Ecto neural progenitor cell (in vitro differentiated cells): ENCODE measurements at places on chromosomes 3 and 15.

- no peak for DNase-seq
Observed at GRCh38 chr3:193317682-193318300, 60.8 kb downstream of the ATP13A5 start.

DNA sequence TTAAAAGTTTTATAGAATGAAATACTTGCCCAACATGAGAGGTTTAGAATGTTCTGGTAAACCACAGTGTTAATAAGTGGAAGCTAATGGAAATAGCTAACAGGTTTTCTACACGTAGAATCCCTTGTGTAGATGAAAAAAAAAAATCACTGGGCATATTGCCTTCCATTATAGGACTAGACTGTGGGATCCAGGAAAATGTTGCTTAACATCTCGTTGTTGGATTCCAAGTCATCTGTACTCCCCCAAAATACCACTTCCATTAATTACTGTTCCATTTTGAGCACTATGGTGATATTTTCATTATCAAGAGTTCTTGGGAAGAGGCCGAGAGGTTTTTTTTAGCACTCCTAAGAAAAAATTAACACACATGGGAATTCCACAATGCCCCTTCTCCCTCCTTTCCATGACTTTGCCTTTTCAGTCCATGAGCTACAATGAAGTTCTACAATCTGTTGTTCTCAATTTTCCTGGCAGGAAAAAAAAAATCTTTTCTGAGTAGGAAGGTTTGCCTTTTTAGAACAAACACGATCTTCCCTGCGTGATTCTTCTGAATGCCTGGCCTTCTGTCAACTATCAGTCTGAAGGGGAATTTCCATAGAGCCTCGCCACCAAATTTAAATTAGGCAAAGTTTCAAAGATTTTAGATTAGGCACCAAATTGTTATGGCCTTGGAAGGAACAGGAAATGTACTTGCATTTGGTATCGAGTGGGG, 74.4 kb upstream of the CTDSPL start:
- no peak for DNase-seq

- DNase-seq, result no peak
Observed at GRCh38 chr3:54994111-54994513, 66.3 kb upstream of the LRTM1 start.

DNA sequence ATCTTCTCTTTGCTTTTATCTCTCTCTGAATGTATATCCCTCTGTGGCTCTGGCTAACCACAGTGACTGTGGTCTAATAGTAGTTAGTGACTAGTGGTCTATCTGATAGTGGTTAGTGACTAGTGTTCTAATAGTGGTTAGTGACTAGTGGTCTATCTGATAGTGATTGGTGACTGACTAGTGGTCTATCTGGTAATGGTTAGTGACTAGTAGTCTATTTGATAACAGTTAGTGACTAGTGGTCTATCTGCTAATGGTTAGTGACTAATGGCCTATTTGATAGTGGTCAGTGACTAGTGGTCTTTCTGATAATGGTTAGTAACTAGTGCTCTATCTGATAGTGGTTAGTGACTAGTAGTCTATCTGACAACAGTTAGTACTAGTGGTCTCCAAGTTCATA, 110.5 kb downstream of the MDFIC2 start:
- DNase-seq, result no peak

DNA sequence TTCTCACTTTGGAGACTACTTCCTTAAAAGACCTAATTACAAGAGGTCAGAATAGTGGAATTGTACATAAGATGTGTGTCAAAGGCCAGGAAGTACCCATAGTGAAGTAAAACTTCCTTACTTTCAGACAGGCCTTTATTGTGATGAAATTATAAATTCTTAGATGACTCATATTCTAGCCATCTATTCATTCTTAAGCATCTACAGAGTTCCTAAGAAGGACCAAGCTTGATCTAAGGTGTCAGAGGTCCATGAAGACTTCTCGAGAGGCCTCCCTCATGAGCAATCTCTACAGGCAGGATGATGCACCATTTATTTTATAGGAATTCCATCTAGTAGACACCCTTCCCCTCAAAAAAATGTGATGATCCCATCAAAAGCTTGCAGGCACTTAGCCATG, 493.3 kb downstream of the MAGI1 start:
- DNase-seq, result no peak

DNA sequence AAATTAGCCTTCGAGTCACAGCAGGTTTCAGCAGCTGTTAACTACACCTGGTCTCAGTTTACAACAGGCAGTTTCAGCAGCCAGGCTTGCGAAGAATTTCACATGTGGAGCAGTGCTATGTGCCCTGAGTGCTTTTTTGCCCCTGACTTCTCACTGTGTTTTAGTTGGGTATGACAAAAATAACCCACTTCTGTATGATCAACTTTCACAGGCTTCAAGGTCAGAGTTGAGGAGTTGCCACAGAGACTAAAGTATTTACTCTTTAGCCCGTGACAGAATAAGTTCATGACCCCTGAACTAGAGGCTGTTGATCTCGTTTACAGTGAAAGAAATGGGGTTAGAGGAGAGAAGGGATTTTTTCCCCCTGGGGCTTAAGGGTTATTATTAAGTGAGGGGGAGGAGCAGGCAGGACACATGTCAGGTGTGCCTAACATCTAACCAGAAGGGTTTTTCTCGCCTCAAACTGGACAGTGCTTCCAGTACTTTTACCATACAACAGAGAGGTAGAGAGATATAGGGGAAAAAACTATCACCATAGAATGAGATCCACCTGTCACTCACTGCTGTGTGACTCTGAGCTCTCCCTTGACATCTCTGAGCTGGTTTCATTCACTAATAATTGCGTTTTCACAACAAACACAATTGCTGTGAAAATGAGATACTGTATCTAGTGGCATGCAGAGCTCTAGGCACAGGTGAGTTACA, 14.0 kb upstream of the TOPBP1 start:
- no peak for DNase-seq

GRCh38 chr3:183695569-183696364, 1.8 kb upstream of the YEATS2 start:
- DNase-seq, result no peak

- DNase-seq, result no peak
Observed at GRCh38 chr15:64895285-64896065, 16.2 kb upstream of the ANKDD1A start.

DNA sequence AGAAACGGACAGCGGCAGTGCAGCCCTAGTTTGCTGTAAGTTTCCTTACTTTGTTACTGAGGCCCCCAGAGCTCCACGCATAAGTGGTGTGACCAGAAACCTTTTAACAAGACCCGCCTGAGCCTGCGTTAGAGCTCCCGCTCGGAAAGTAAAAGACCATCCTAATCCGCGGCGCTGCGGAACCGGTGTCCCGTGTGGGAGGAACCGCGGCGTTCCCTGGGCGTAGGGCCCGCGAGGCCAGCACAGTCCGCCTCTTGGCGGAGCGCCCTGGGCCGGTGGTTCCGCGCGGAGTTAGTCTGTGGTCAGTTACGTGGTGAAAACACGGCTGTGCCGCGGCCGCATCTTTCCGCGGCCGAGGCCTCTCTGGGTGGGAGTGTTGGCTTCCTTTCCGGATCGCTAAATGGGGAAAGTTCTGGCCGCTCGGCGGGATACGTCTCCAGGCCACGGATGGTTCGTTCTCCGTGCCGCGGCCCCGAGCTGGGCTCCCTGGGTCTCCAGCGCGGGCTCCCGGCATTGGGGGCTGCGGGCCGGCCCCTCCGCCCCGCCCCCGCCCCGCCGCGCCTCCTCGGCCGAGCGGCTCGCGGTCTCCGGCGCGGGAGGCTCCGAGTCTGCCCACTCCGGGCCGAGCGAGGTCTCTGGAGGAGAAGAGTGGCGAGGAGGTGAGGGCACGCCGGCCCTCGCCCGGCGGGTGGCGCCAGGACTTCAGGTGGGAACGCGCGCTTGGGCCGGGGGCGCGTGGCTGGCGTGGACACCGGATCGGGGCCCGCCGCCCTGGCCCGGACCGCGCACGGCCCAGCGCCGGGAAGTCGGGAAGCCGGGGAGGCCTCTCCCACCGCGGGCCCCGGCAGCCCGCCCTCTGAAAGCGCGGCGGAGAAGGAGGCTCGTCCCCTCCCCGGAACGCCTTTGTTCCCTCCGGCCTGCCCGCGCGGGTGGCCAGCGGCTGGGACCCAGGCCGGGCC, 754 bp downstream of the B3GNT5 start:
- DNase-seq, result peak; percentile 76

- DNase-seq, result no peak
Observed at GRCh38 chr3:148102156-148102555, 595.5 kb upstream of the AGTR1 start.

- no peak for DNase-seq
Observed at GRCh38 chr15:75677465-75678323, 30.0 kb downstream of the SNX33 start.

DNA sequence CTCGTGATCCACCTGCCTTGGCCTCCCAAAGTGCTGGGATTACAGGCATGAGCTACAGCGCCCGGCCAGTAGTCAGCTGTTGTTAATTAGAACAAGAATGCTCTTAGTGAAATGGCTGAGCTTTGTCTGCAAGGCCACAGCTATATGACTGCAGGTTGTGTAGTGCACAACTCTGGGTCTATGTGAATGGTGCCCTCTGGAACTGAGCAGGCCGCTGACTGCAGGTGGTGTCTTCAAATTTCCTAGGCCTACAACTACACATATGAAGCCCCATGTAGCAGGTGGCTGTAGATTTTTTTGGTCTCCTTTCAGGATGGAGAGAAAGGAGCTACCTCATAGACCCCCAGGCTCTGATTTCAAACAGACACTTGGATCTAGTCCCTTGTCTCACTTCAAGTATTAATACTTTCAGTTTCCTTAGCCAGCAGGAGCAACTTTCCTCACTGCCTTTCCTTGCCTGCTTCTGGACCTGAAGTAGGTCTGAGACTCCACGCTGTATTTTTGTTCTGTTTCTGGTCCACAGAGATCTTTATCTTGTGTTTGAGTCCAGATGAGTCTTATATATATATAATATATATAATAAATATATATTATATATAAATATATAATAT, 86.9 kb downstream of the C3orf80 start:
- DNase-seq, result no peak

DNA sequence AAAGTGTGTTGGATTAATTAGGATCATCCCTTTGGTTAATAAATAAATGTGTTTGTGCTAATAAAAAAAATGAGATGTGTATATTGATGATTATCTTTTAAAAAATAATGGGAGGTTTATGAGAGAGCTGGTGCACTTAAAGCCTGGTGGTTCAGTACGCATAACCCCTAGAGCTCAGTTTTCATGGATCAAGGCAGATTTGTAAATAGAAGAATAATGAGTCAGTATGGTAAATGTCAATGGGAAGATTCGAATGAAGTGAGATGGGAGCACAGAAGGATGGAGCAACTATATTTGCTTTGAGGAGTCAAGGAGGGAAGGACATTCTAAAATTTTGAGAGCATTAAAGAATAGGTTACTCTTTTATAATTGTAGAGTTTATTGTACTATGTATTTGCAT, 35.4 kb downstream of the AKAP13 start:
- no peak for DNase-seq

DNA sequence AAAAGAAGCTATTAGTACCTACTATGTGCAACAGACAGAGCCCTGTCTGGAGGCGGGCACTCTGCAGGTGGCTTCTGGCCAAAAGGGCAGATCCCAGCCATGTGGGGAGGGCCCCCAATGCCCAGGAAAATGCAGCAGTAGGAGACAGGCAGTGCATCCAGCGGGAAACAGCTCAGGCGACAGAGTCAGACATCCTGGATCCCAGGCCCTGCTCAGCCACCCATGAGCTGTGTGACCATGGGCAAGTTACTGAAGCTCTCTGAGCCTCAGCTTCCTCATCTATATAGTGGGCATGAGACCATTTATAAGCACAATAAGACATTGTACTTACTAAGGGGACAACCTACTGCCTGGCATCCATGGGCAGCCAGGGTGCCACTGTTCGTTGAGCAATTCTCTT, 25.8 kb downstream of the NUP210 start:
- DNase-seq, result no peak

- no peak for DNase-seq
Observed at GRCh38 chr15:96119734-96120133, 210.8 kb upstream of the NR2F2 start.

DNA sequence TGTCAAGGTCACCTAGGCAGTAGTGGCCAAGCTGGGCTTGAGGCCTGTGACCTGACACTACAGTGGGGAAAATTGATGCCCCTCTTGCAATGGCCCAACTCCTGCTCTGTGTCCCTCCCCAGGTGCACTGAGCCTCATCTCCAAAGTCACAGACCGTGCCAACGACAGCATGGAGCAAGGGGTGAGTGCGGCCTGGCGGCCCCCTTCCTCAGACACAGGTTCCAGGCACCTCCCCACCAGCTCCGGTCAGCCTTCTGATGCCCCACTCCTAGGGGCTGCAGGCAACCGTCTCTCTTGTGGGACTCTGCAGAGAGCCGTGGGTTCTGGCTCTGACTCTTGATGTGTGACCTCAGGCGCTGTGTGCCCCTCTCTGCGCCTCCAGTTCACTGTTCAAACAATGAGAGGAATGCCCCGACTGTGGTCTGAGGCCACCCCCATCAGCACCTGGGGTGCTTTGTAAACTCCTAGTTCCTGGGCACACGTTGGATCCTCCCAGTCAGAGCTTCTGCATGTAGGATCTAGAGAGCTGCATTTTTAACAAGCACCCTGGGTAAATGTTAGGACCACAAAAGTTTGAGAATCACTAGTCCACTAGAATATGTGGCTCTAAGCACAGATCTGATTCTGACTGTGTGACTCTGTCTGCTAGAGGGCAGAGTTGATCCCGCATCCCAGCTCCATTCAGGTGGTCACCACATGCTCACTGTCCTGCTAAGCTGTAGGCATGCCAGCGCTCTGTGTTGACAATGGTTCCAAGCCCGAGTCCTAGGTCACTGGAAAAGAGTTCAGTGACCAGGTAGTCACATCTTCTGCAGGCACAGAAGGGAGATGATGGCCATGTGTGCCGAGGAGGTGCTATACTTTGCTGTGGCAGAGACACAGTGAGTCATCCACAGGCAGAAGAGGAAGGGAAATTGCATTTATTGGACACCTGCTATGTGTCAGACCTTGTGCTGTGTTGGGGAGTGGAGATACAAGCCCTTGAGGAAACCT, 46.2 kb upstream of the NR2C2 start:
- no peak for DNase-seq

GRCh38 chr15:77527164-77527778, 105.4 kb downstream of the LINGO1 start:
- peak; percentile 86 for DNase-seq

DNA sequence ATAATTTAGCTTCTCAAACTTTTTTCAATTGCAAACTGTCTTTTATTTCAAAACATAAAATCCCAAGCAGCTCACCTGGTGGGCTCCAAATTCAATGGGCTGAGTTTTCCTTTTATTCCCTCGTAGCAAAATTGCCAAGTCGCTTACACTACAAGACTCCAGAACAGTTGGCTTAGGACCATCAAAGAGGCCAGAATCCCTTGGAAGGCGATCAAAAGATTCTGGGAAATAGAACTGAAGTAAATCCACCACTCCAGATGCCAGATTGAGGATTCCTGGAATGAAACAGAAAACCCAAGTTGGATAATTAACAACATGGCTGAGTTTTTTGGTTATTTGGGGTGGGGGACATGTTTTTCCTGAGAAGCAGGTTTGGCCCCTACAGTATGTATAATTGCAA, 87.7 kb upstream of the DCLK3 start:
- no peak for DNase-seq

DNA sequence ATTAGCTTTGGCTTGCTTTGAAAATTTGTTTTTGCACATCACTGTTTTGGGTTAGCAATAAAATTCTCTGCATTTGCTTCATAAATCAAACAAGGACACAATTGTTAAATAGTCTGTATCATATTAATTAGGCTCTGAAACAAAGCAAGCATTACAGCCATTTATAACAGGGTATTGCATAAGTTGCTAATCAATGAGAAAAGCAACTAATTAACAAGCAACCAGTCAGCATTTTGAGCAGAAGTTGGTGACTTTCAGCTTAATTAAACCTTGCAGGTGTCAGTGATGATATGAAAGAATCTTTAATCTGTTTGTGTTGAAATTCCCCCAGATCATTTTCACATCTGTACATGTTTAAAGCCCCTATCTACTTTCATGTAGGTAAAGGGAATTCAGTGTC, 495.1 kb downstream of the IL5RA start:
- no peak for DNase-seq
